Activated CD4-positive, alpha-beta T cell treated with anti-CD3 and anti-CD28 coated beads, Interleukin-2, amount 50 U/mL, for 1 hour (primary cell): ENCODE measurements at places on chromosomes 13 and 19.
A peak's percentile ranks its signal among the peaks of the same experiment; 100 is the strongest.

GRCh38 chr19:33688171-33688992 is 66.6 kb downstream of the CHST8 start:
- DNase-seq, result no peak

GRCh38 chr19:47036097-47036651 is 12.2 kb downstream of the TMEM160 start:
- peak; percentile 16 for DNase-seq

GRCh38 chr19:46134527-46134926 is 10.0 kb upstream of the IGFL3 start:
- no peak for DNase-seq

DNA sequence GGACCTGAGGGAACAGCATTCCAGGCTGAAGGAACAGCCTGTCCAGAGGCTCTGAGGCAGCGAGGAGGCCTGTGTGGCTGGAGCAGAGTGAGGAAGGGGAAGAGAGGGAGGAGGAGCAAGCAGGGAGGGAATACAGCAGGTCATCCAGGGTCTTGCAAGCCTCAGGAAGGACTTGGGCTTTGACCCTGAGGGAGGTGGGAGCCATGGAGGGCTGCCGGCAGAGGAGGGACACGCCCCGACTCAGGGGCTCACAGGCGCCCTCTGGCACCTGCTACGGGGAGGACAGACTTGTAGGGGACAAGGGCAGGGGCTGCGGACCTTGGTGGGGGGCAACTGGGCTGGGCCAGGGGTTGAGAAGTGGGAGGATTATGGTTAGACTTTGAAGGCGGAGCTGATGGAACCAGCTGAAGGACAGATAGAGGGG is 4.7 kb downstream of the TINCR start:
- DNase-seq, result no peak

- no peak for DNase-seq
Observed at GRCh38 chr13:29382021-29382420, 213.5 kb downstream of the SLC7A1 start.

DNA sequence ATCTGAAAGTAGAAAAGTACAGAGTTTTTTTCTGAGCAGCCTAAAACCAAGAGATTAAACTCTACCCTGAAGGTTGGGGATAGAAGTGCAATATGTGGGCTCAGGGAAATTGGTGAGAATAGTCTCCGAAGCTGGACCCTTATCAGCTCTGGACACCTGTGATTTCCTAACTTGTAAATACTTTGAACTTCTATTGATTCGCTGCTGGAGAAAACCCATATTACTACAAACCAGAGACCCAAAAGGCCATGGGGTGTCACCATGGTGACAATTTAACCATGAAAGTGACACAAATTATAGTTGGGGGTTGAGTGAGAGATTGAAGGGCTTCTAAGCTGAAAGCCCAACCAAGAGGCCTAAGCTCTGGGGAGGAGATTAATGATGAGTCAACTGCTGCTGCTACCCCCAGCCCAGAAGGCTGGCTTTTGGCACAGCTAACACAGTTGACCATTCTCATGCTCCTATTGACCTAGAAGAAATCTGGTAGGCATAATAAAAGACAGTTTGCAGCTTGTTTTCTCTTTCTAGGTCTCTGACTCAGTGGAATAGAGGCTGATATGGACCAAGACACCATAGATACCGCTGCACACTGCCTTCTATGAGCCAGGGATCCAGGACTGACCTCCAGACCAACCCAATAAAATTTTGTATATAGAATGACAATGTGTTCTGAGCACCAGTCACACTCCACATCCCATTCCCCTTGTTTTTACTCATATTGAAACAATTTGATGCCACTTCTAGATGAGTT is 131.9 kb upstream of the FNDC3A start:
- DNase-seq, result no peak

- no peak for DNase-seq
Observed at GRCh38 chr19:55083004-55083850, 7.6 kb downstream of the EPS8L1 start.

DNA sequence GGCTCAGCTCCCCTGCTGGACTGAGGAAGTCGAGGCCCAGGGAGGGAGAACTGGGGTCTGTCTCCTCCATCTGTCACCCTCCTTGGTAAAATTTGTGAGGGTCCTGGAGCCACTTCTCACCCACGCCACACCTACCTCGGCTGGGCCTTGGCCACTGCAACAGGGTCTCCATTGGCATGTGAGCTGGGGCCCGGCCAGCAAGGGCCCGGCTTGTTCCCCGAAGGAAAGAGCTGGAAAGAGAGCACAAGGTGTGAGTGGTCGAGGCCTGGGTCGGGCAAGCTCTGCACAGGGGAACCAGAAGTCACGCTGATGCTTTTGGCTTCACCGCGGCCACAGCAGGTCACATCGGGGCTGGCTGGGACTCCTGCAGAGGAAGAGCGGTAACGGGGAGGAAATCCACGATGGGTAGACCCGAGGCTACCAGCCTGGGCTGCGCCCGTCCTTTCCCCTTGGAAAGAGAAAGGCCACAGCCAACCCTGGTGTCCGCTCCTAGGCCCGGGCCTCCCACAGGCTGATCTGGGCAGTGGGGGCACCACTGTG is 9.0 kb downstream of the NANOS3 start:
- no peak for DNase-seq

DNA sequence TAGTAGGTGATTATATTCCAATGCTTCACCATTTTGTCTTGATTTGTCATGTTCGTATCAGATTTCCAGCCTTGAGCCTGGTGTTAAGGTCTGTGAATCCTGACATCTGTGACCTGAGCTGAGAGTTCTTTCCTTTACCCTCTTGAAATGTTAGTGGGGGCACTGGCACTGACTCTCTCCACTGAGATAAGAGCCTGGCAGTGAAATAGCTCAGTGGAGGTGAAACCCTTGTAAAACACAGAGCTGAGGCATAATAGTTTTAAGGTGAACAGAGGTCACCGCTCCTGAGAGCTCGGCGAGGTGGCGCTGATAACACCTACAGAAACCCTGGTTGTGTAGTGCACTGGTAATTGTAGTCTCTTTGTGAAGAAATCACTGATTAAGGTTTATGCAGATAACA is 748.2 kb downstream of the DIAPH3 start:
- DNase-seq, result no peak

- no peak for DNase-seq
Observed at GRCh38 chr19:49120325-49120683, 960 bp downstream of the PPFIA3 start.

DNA sequence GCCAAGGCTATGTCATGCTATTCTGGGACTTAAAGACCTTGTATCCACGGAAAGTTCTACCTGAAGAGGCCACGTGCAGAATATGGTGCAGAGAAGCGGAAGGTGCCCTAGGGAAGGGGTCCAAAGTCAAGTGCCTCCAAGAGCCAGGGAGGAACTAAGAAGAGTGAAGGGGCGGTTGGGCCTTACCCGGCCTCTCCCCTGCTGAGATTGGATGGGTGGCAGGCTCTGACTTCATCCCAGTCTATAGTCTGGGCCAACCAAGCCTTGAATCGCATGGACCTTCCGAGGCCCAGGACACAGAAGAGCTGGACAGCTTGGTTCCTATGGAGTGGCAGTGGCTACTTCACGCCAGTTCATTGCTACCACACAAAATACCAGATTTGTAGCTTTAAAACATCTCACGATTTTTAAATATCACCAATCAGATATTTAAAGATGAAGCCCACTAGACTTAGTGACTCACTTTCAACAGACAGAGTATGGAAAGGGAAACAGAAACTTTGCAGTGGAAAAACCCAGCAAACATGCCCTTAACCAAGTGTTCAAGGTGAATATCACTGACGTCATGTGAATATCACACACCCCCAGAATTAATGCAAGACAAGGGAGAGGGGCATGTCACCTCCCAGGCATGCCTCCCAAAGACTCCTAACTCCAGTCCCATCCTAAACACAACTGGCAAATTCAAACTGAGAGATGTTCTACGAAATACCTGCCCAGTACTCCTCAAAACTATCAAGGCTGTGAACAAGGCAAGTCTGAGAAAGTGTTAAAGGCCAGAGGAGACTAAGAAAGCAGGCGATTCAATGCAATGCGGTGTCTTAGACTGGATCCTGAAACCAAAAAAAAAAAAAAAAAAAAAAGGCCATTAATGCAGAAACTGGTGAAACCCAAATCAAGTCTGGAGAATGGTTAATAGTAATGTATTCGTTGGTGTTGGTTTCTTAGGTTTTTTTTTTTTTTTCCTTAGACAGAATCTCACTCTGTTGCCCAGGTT is 10.2 kb downstream of the C19orf12 start:
- DNase-seq, result no peak

DNA sequence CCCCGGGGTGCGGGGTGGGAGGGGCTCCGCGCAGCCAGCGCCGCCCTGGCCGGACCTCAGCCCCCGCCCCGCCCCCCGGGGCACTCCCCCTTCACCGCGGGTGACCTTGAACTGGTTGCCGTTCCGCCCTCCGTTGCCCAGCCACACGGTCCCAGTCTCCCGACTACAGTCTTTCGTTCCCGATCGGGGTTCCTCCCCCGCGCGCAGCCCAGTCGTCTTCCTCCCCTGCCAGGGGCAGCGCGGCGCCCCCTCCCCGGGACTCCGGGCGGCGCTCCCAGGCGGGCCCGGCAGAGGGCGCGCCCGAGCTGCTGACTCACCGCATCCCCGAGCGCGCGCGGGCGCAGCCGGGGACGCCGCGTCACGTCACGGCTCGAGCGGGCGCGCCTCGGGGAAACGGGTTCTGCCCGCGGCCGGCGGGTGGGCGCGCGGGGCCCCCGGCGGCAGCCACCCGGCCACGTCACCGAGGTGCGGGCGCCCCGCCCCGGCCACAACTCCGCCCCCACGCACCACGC is 459 bp downstream of the MIDN start:
- DNase-seq, result peak; percentile 80

GRCh38 chr13:40502236-40502635 is 164.2 kb downstream of the FOXO1 start:
- DNase-seq, result no peak

DNA sequence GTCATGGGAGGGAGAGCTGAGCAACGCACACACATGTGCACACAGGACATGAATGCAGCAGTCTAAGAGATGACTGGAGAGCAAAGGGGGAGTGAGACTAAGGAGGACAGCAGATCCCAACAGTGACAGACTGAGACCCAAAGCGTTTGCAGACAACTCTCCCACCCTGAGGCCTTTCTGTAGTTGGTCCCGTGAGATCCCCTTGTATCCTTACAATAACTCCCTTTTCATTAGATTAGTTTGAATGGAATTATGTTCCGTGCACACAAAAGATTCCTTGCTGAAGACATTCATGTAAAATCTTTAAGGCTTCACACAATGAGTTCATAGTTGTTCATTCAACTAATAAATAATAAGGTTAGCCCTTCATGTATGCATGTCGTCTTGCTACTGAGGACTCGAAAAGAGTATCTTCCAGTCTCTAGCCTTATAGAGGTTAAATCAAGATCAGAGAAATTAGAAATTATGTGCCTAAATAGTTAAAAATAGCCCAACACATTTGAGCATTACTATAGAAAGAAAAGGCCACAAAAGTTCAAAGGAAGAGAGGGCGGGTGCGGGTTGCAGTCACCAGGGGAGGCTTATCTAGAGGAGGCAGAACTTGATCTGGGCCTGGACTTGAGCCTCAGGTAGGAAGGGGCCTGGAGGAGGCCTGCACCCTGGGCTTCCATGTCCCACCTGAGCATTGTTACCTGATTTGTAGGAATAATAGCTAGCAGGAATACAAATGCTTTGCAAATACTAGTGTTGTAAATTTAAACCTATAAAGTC is 3.1 kb upstream of the GTF3A start:
- DNase-seq, result no peak

DNA sequence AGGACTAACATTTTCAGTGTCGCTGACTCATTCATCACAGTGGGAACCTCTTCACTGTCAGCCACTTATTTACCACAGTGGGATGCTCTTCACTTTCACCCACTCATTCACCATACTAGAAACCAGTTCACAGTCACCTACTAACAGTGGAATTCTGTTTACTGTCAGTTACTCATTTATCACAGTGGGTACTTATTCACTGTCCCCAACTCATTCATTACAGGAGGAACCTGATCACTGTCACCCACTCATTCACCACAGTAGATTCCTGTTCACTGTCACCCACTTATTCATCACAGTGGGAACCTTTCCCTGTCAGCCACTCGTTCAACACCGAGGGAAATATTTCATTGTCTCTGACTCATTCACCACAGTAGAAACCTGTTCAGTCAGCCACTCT is 10.1 kb upstream of the ZNF85 start:
- DNase-seq, result no peak

- no peak for DNase-seq
Observed at GRCh38 chr13:48491423-48492095, 41.3 kb downstream of the RCBTB2 start.

- DNase-seq, result no peak
Observed at GRCh38 chr19:30293051-30293785, 79.0 kb upstream of the ZNF536 start.

GRCh38 chr13:102774214-102774568 is 605 bp upstream of the TEX30 start:
- DNase-seq, result peak; percentile 1

GRCh38 chr19:51479531-51480331 is 1.4 kb downstream of the CEACAM18 start:
- DNase-seq, result no peak

DNA sequence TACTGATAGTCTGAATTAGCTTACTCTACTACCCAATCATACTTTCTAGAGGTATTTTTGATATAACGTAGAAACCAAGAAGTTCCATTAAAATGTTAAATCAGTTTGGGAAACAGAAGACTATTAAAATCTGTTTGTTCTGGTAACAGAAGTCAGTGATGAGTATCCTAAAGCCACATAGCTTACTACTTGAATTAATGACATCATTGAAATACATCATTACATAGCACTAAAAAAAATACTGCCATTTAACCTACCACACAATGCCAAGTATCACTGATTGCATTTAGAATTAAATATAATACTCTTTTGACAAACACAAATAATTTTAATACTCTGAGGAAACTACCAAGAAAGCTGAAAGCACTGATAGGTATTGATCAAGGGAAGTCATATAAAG is 5.4 kb downstream of the MRPS31 start:
- DNase-seq, result no peak

GRCh38 chr19:43310221-43310620 is 40.9 kb upstream of the PSG9 start:
- no peak for DNase-seq

- DNase-seq, result no peak
Observed at GRCh38 chr13:73158851-73159250, 100.0 kb downstream of the KLF5 start.

- no peak for DNase-seq
Observed at GRCh38 chr19:42693760-42694350, 46.4 kb downstream of the PSG3 start.

DNA sequence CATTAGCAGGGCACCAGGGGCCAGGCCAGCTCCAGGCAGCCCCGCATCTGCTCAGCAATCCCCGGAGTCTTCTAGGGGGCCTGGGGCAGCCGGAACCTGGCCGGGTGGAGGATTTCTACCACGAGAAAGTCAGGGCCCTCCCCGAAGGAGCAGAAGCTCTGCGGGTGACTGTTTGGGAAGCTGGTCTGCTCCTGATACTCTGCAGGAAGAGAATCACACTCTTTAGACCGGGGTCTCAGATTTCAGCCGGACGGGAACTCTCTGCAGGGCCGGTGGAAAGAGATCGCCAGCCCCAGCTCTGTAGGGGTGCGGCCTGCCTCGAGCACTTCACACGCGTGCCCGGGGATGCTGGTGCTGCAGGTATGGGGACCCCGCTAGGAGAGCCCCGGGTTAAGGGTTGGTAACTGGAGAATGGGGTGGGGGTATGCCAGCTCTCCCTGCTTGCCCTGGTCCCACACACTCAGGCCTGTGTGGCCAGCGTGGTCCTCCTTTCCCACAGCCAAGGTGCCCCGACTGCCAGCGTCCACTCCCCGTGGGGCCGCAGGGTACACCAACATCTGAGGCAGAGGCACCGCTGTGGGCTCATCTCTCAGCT is 20.1 kb downstream of the RASA3 start:
- no peak for DNase-seq

GRCh38 chr13:113562844-113563243 is 21.7 kb upstream of the TFDP1 start:
- DNase-seq, result no peak
